ENCODE measurements at places on chromosomes 2 and 18. TPM values are rescaled to one million over a fixed set of nuclear protein-coding genes. Genes with fewer than 3 reads are reported as not detected.

Gene STK39
- total RNA-seq, result 56.3 TPM

Gene KCNK3
- total RNA-seq, result 40.4 TPM

Gene FBXO48
- 1.7 TPM for total RNA-seq

Gene NEUROD1
- 188 TPM for total RNA-seq

Gene STON1
- 81.0 TPM for total RNA-seq

Gene HOXD4
- total RNA-seq, result 0.33 TPM

Gene ABCG8
- total RNA-seq, result 0.27 TPM

Gene B4GALT6
- 11.7 TPM for total RNA-seq

Gene SCN7A
- total RNA-seq, result 19.0 TPM

Gene CFAP53
- total RNA-seq, result 1.2 TPM

Gene SLC11A1
- total RNA-seq, result 7.8 TPM

Gene ATL2
- total RNA-seq, result 175 TPM

Gene ERFE
- total RNA-seq, result 1.4 TPM

Gene TRABD2A
- 0.77 TPM for total RNA-seq

Gene GBX2
- 0.49 TPM for total RNA-seq

Gene KATNAL2
- 4.6 TPM for total RNA-seq

Gene TMEM198
- total RNA-seq, result 8.6 TPM

Gene CPO
- not detected for total RNA-seq

Gene NEURL3
- total RNA-seq, result 0.27 TPM

Gene SGPP2
- 2.0 TPM for total RNA-seq

Gene SULT1C4
- total RNA-seq, result 39.4 TPM

Gene ZSWIM2
- not detected for total RNA-seq

Gene TXNDC2
- not detected for total RNA-seq

Gene CDH19
- 9.6 TPM for total RNA-seq

Gene TGIF1
- total RNA-seq, result 50.5 TPM

Gene COL6A3
- 291 TPM for total RNA-seq

Gene DSC1
- total RNA-seq, result 1.8 TPM

Gene MRPL19
- total RNA-seq, result 60.4 TPM

Gene SP5
- total RNA-seq, result 0.77 TPM

Gene SRD5A2
- 6.9 TPM for total RNA-seq

Gene MSH2
- total RNA-seq, result 96.4 TPM

Gene CYP26B1
- total RNA-seq, result 12.8 TPM

Gene GPAT2
- 1.3 TPM for total RNA-seq

Gene CACNB4
- 26.2 TPM for total RNA-seq

Gene ATP8B1
- total RNA-seq, result 12.3 TPM

Gene CRYGD
- 823 TPM for total RNA-seq

Gene TMEM247
- not detected for total RNA-seq

Gene PDCD1
- total RNA-seq, result 0.16 TPM

Gene BOLL
- total RNA-seq, result 0.27 TPM

Gene INO80C
- total RNA-seq, result 16.9 TPM

Gene IL36G
- total RNA-seq, result not detected

Gene RAB17
- total RNA-seq, result 0.99 TPM

Gene ASPRV1
- total RNA-seq, result 4.3 TPM

Gene AQP12A
- not detected for total RNA-seq

Gene NT5C1B
- total RNA-seq, result not detected

Gene GATA6
- 0.88 TPM for total RNA-seq

Gene LIMS1
- 73.2 TPM for total RNA-seq

Gene MOCOS
- total RNA-seq, result 1.2 TPM

Gene DNER
- 83.2 TPM for total RNA-seq

Gene SLC16A14
- 17.5 TPM for total RNA-seq

Gene MAP3K19
- total RNA-seq, result 0.11 TPM

Gene ATP6V1C2
- 36.4 TPM for total RNA-seq

Gene ACVR1C
- 0.44 TPM for total RNA-seq

Gene FN1
- total RNA-seq, result 592 TPM

Gene NT5DC4
- total RNA-seq, result 0.22 TPM

Gene GKN1
- total RNA-seq, result not detected

Gene LDAH
- 45.2 TPM for total RNA-seq
